ENCODE measurements at places on chromosomes 3 and 15. TPM values are rescaled to one million over a fixed set of nuclear protein-coding genes. Genes with fewer than 3 reads are reported as not detected.

DNA sequence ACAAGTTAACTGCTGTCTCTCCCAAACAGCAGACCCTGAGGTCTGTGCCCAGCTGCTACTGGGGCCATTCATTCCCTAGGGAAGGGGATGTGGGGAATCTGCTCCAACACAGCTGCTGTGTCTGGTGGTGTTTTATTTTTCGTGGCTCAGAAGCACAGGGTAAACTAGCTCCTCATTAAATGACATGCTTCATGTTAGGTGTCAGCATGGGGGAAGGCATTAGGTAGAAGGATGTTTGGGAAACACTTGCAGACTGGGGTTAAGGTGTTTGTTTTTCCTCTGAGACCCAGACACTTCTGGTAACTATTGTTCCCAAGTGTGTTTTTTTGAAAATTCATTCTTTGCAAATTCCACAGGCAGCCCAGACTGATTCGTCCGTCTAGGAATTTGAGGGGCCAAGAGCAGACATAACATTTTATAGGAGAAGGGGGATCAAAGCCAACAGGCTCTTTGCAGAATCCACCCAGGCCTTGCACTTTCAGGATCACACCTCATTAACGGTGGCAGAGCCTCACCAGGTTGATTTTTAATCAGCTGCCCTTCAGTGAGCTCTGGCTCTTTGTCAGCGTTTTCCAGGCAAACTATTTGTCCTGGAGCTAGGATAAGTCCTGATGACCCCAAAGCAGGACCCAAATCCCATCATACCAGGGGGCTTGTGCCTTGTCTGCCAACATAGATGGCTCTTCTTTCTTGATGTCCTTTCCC, 65.4 kb upstream of the ITGA11 start:
- peak; percentile 60 for DNase-seq

GRCh38 chr3:45664578-45664977, 24.6 kb upstream of the SACM1L start:
- no peak for DNase-seq

- DNase-seq: no peak
These were observed 210.8 kb downstream of the XXYLT1 start for GRCh38 chr3:195060217-195060481.

DNA sequence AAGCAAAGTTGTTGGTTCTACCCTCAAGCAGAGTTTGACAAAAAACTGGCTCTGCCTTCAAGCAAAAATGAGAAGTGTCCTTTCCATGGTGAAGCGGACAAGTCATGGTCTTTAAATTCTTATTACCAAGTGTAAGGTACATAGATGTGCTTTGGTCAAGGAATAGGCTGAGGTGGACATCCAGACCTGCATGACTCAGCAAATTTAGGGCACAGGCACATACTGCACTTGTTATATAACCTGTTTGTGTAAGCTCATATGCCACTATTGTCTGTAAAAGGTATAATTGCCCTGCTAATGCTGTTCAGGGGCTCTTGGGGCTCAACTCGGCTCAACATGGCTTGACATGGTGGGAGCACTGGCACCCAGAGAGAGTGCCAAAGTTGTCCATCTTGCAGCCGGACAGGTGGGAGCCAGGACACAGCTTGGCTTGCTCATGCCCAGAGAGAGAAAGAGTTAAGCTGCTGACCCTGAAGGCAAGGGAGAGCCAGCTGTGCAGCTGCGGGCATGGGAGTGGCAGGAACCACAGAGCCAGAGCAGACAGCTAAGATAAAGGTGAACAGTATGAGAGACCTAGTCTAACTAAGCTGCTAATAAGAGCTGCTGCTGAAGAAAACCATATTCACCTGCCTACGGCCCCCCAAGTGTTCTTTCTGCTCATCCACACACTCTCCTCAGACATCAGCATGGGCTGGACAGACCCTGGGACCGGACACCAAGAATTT, 17.7 kb downstream of the MCCC1 start:
- no peak for DNase-seq

Gene ZBED2
- total RNA-seq: under 0.01 TPM

- peak; percentile 9 for DNase-seq
These were observed 9.2 kb upstream of the ITGA11 start for GRCh38 chr15:68441045-68441743.

- no peak for DNase-seq
These were observed 150.1 kb upstream of the LRRN1 start for GRCh38 chr3:3648988-3649679.

GRCh38 chr15:92166751-92167405, 226.8 kb upstream of the ST8SIA2 start:
- no peak for DNase-seq

GRCh38 chr3:190614226-190615059, 100.6 kb downstream of the IL1RAP start:
- DNase-seq: no peak

- DNase-seq: no peak
These were observed 71.5 kb downstream of the TJP1 start for GRCh38 chr15:29750754-29751153.

- no peak for DNase-seq
These were observed 30.4 kb upstream of the UMPS start for GRCh38 chr3:124699686-124700396.

GRCh38 chr15:26848498-26848897, 18.4 kb upstream of the GABRA5 start:
- no peak for DNase-seq

- DNase-seq: no peak
These were observed 1.4 kb downstream of the HEMK1 start for GRCh38 chr3:50570508-50571279.

Gene KLHDC8B
- 18.3 TPM for total RNA-seq

Gene CPN2
- 0.29 TPM for total RNA-seq

GRCh38 chr15:36062357-36062756, 516.4 kb upstream of the DPH6 start:
- no peak for DNase-seq

DNA sequence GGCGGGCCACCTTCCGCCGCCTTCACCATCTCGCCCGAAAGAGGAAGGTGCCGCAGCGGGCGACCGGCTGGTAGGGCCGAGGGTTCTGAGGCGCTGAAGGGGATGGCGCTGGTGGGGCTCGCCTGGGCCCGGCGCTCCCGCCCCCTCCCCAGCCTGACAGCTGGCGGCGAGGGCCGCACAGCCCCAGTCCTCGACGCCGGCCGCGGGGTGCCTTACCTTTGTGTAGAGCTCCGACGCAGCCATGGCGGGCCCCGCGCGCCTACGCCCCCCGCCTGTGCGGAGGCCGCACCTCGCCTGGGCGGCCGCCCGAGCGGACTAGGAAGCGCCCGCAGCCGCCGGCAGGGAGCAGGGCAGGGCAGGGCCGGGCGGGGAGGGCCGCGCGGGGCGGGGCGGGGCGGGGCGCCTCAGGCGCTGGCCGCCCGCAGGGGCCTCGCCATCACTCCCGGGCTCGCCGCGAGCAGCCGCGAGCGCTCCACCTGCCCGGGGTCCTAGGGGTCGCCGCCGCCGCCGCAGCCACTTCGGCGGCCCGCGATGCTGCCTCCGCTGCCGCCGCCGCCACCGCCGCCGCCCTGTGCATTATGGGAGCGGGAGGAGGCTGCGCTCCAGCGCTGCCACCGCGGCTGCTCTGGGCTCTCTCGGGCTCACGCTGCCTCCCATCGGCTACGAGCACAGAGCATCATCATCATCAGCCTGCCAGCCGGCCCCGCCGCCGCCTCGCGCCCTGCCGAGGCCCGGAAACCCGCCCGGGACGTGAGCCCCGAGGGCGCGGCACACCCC, at the start of gene MYO5A:
TSS of gene MYO5A (minus strand) at position 317 of the 777 bp plus-strand sequence. CDS start at position 243, 74 bp downstream.
- peak; percentile 98 for DNase-seq

DNA sequence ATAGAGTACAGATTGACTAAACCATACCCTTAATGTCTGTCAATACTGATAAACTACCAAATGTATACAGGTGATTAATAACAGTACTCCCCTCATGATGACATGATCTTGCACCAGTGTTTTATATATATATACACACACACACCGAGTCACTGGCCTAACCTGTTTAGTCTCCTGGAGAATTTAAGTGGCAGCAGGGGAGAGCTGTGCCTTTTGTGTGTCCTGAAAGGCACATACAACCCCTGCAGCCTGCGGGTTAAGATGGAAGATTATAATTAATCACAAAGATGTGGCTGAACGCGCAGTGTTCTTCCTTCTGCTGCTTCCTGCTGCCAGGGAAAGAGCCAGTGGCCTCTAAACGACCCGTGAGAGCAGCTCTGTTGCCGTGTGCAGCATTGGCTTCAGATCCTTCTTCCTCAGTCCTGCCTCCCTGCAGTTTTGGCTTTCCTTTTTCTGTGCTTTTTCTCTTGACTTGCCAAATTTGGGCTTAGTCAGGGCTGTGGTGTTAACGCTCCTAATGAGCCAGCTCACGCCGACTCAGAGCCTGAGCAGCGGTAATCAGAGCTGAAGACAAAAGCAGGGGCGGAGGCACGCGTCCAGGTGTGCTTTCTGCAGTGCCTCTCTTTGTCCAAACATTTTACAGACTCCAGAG, 42.5 kb upstream of the UBE3A start:
- no peak for DNase-seq

DNA sequence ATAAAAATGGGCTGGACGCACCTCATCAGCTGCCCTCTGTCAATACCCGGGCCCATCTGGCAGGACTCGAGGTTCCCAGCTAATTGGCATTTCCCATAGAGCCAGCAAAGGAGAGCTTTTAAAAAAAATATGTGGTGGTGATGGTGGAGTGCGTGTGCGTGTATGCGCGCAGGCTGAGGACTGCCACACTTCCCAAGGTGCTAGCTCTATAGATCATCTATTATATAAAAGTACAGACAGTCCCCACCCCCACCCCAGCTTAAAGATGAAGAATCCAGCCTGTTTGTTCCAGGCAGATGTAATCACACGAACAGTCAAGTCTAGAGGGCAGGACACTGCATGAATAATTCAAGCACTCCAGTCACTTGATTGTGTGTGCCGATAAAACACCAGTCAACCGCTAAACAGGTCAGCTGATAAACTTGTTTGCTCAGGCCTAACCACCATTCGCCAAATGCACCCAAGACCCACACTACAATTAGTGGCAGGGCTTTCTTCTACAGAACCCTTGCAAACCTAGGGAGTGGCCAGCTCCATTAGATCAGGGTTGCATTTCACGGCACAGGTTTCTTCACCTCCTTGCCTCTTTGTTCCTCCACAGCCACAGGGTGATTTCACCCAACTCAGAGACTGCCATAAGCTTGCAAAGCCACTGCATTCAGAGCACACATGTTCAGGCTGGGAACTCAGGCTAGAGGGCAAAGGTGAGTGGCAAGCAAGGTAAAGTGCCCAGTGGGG, 5.8 kb downstream of the TLE3 start:
- peak; percentile 42 for DNase-seq

Gene SLC35G2
- 8.0 TPM for total RNA-seq

Gene PDE8A
- total RNA-seq: 38.3 TPM

GRCh38 chr15:93989440-93989998, 241.8 kb upstream of the MCTP2 start:
- DNase-seq: no peak

- DNase-seq: no peak
These were observed at the start of gene ACP3 for GRCh38 chr3:132317229-132317948. Gene ACP3 (plus strand): TSS chr3:132317407. CDS start chr3:132317457, 50 bp downstream.

Data from osteoblast (primary cell).